ENCODE measurements at places on chromosomes 12 and 14. TPM values are rescaled to one million over a fixed set of nuclear protein-coding genes. Genes with fewer than 3 reads are reported as not detected.
A peak's percentile ranks its signal among the peaks of the same experiment; 100 is the strongest.

GRCh38 chr14:105116451-105117256 is 51.4 kb upstream of the GPR132 start:
- DNase-seq, result no peak

- no peak for DNase-seq
These were observed 29.2 kb downstream of the RPH3A start for GRCh38 chr12:112820796-112821195.

DNA sequence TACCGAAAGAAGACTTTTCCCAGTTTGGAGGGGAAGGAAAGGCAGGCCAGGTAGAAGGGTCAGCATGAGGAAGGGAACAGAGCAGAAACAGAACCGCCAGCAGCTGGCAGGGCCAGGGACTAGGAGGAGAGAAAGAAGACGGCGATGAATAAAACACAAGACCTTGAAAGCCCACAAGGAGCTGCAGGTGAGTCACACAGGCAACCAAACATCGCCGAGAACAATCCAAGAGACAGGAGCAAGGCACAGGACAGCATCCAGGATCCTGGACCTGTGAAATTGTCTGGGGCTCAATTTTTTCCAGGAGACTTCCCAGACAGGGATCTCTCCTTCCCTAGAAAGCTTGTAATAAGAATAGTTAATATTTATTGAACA is 47.3 kb downstream of the NUAK1 start:
- DNase-seq, result no peak

- DNase-seq, result no peak
These were observed 97.2 kb downstream of the ZC3H14 start for GRCh38 chr14:88660056-88660455.

DNA sequence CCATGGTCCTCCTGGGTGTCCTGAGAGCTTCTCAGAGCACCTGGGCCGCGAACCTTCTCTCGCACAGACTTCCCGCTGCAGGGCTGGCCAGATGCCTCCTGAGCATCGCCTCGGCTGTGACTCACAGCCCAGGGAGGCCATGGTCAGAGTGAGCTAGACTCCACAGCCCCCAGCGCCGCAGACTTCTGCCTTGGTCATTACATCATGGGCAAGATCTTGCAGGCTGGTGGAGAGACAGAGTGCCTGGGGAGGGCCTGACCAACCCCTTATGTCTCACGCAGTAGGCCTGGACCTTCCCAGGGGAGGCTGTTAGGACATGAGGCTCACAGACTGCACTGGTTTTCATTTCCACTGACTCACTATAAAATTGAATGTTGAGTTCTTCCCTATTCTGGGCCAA is 41.8 kb downstream of the SMOC1 start:
- DNase-seq, result no peak

DNA sequence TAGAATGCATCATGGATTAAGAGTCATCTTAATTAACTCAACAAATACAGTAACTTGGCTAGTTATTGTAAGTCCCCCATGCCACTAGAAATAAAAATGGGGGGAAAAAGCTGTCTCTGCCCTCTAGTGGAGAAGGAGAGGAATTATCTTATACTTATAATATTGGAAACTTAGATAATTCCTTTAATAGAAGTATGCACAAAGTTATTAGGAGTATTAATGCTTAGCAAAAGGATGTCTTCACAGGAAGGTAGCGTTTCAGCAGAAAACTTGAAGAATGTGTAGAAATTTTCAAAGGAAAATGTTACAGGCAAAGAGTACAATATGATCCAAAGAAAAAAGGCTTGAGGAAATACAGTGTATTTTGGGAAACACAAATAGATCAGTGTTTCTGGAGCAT is 19.8 kb downstream of the OR5AU1 start:
- no peak for DNase-seq

DNA sequence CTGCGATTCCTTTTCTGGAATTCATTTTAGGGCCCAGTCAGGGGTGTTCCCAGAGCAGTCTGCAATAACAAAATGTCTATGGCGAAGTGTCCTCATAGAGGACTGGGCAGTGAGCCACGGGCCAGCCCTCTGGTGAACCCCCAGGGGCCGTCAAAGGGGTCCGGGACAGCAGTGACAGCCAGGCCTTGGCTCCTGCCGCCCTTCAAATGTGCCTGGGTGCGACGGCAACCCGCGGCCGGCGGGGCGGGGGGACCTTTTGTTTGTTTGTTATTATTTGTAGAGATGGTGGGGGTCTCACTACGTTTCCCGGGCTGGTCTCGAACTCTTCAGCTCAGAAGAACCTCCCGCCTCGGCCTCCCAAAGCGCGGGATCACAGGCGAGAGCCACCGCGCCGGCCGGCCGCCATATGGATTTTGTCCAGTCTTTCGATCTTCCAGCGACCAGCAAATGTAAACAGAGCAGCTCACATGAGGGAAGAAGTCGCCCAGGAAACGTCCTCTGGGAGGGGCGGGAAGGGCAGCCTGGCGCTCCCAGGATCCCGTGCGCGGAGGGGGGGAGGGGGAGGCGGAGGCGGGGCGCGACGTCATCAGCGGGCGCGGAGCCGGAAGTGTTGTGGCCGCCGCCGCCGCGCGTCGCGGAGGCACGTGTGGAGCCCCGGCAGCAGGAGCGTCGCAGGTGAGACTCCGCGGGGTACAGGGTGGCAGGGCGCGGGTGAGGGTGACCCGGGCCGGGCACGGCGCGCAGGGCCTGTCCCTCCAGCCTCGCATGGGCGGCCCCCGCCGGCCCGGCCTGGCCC is at the start of gene TRMT61A:
TRMT61A (plus strand) TSS at position 610 of the 796 bp plus-strand sequence. CDS start 783 bp downstream, outside the sequence.
- peak; percentile 97 for DNase-seq

- DNase-seq, result no peak
These were observed 7.6 kb upstream of the BRMS1L start for GRCh38 chr14:35818346-35819115.

- no peak for DNase-seq
These were observed 666.6 kb downstream of the DIO2 start for GRCh38 chr14:79544698-79545070.

DNA sequence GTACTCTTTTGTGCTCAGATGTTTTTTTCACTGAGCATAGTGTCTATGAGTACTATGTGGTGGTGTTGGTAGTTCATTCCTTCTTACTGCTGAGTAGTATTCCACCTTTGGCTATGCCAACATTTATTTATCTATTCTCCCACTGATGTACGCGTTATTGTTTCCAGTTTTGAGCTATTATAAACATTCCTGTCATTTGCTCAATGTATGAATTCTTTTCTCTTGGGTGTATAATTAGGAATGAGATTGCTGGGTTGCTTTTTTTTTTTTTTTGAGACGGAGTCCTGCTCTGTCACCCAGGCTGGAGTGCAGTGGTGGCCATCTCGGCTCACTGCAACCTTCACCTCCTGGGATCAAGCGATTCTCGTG is 37.5 kb upstream of the SLC2A3 start:
- no peak for DNase-seq

DNA sequence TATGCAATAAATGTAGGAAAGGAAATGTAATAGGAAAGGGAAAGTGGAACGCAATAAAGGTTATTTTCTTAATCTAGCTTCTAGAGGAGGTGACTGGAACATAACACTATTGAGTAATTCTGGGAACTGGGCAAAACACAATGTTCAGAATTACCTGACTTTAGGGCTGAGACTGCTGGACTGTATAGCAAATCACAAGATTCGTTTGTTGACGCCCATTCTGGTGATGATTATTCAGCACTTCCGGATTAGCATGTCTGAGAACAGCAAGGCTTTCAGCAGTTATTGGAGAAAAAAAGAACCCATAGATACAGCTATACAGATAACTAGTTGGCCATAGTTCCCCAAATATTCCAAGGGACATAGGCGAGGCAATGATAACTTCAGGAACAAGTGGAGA is 2.3 kb upstream of the KLRD1 start:
- DNase-seq, result no peak

- DNase-seq, result no peak
These were observed 1.4 kb downstream of the ARL6IP4 start for GRCh38 chr12:122981587-122982476.

DNA sequence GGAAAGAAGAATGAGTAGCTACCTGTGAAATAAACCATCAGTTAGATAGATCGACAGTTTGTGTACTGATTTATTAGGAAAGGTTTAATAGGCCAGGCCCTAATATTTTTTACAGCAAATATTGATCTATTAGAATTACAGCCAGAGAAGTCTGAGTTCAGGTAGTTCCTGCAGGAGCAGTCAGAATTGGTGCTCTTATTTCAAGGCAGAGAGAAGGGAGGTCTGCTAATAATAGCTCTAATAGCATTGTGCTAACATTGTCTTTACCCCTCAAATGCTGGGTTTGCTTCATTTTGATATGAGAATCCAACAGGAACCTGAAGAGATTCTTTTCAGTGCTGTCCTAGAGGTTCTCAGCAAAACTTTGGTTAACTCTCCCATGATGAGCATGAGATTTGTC is 343.8 kb upstream of the NAV3 start:
- DNase-seq, result no peak

DNA sequence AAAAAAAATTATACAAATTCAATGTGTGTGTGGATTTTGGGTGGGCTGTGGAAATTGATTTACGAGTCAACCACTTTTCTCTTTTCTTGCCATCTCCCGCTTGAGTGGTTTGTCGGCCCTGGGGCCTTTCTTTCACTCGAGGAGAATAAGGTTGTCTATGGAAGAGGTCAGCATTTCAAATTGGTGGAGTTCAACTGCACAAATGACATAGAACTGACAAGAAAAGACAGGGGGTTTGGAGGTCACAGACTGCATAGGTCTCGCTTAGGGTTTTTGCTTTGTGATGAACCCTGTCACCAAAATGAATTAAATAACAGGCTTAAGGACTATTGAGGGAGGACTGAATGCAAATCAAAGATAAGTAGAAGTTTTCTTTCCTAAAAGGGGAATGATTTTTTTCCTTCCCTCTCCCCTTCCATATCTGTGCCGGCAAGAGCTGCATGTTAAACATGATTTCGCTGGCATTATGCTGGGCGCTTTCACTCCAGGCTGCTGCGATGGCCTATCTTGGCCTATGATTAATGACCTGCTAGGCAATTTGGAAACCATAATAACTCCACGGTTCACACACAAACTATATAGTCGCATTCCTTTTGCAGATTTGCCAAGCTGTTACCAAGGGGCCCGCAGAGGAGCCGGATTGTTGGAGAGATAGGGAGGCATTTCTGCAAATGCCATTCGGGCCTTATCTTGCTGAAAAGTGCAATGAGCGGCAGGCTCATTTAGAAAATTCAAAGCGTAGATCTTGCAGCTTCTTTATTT is 20.7 kb downstream of the ASCL1 start:
- no peak for DNase-seq

DNA sequence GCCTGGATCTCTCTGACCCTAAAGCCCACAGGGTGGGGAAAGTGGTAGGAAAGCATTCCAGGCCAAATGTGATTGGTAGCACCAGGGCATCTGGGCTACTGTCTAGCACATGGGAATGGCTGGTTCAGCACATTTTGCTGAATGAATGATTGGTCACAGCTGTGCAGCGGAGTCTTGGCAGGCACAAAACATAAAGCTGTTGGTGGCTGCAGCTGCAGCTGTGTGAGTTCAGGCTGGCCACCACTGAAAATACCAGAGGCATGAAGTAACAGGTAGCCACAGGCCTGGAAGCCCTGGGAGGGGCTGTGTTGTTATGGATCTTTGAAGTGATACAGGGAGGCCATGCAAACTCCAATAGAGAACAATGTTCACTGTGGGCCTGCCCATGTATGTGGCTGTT is 72.7 kb downstream of the MYRFL start:
- DNase-seq, result no peak

- no peak for DNase-seq
These were observed 7.1 kb upstream of the GALNT16 start for GRCh38 chr14:69252851-69253250.

DNA sequence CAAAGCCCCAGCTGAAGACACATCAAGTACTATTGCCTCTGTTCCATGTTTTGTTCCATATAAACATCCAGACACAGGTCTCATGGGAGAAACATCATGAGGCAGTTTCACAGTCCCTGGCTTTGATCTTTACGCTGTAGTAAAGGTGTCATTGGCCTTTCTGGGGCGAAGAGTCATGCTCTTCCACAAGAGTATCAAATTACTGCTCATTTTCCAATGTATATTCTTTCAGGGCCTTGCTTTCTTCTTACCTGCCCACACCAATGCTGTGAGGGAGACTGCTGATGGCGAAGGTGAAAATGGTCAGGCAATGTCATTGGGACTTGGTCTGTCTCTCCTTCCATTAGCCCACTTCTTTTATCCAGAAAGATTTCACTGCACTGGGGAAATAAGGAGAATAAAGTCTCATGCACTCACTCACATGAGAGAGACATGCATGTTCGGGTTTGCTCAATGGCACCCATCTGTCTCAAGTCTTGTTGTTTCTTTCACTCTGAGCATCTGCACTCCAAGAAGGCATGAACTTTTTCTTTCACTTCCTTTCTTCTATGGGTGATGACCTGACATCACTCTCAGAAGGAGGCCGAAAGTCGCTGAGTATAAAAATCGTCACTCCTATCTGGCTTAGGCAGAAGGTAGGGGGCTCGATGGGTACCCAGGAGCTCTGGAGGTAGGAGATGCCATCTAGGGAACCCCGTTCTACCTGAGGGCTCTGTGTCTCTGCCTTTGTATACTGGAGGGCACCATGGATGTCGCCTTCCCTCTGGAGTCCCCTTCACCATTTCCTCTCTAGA is 1.3 kb upstream of the JDP2 start:
- no peak for DNase-seq

DNA sequence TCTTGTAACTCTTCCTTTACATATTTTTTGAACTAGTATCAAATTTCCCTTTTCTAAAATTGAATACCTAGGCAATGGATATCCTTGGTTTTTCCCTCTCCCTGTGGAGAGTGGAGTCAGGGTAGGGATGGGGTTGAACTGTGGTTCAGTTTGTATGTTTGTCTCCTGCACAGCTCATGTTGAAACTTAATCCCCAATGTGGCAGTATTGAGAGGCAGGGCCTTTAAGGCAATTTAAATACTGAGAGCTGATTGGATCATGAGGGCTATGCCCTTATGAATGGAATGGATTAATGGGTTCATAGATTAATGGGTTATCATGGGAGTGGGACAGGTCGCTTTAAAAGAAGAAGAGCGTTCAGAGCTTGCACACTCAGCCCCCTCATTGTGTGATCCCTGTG is 127.2 kb upstream of the RGS6 start:
- no peak for DNase-seq

DNA sequence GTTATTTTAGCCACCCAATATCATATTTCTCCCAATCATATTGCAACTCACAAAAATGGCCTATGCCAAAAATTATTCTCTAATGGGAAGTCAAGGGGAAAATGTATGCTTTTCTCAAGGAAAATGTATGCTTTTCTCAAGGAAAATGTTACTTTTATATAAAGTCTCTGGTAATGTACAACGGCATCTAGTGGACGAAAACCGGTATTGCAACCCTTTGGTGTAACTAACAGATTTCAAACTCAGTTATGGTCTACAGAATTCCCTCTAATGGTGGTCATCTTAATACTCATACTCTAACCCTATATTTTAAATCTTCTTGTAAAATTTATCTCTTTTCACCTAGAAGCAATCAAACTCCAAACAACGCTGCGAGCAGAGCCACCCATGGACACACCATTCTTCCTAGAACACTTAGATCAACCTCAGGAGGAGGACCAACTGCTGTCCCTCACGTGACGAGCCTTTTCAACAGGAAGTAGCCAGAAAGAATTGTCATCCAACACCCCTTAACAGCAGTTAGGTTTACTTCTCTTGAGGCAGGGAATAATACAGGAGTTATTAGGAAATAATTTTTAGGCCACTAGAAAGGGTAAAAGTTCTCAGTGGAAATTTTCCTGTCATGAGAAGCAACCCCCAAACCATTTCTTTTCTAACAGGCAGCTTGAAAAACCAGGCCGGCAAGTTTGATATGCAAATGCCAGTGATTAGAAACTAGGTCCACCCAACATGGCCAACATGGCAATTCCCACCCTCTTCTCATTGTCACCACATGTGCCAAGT is 20.1 kb downstream of the APOBEC1 start:
- no peak for DNase-seq

The PPM1H gene
- total RNA-seq, result 5.7 TPM

The RD3L gene
- total RNA-seq, result 0.17 TPM

The LTB4R2 gene
- total RNA-seq, result 2.5 TPM

The BIN2 gene
- total RNA-seq, result 6.0 TPM

The REP15 gene
- 2.1 TPM for total RNA-seq

All from liver (tissue), 10 donors.